ENCODE measurements at places on chromosomes 2 and 18.

GRCh38 chr18:56891870-56892269, 240.7 kb downstream of the WDR7 start:
- no peak for DNase-seq

DNA sequence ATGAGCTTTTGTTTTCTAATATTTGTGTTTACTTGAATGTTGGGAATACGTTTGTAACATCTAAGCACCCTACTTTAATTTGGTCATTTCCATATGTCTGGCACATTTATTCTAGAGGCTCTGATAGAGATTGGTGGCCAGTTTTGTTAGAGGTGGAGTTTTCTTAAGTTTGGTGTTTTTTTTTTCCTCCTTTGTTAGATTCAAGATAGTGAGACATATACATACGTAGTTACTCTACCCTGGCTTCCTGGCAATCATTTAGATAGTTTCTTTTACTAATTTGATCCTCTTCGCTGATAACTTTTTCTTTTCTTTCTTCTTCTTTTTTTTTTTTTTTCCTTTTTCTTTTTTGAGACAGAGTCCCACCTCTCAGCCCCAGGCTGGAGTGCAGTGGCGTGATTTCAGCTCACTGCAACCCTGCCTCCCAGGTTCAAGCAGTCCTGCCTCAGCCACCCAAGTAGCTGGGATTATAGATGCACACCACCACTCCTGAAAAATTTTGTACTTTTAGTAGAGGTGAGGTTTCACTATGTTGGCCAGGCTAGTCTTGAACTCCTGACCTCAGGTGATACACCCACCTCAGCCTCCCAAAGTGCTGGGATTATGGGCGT, 26.6 kb downstream of the SMCHD1 start:
- no peak for DNase-seq

GRCh38 chr2:240290432-240291336, 144.8 kb upstream of the GPC1 start:
- no peak for DNase-seq

- DNase-seq = no peak
These were observed 7.4 kb upstream of the VRK2 start for GRCh38 chr2:58039170-58039611.

GRCh38 chr2:181649436-181649979, 7.4 kb downstream of the CERKL start:
- no peak for DNase-seq

- DNase-seq = no peak
These were observed 1.6 kb upstream of the COPS9 start for GRCh38 chr2:240137596-240138253.

GRCh38 chr2:86073225-86073624, 32.5 kb downstream of the POLR1A start:
- DNase-seq = no peak

- DNase-seq = no peak
These were observed 233.7 kb downstream of the TWIST2 start for GRCh38 chr2:239081622-239082021.

DNA sequence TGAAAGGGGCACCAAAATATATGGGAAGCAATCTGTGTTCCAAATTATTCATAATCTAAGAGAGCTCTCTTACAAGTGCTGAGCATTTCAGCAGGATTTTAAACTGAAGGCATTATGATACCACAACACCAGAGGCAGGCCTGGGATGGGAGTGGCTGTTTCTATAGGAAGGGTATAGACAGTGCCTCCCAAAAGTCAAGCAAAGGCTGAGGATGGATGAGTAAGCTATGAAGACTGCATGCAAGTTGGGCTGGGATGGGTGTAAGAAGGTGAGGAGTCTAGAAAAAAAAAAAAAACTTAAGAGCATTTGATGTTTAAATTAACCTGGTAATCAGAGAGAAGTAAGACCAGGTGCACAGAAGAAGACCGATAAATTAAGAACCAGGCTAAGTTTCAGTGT, 132.5 kb downstream of the OSR1 start:
- DNase-seq = no peak

DNA sequence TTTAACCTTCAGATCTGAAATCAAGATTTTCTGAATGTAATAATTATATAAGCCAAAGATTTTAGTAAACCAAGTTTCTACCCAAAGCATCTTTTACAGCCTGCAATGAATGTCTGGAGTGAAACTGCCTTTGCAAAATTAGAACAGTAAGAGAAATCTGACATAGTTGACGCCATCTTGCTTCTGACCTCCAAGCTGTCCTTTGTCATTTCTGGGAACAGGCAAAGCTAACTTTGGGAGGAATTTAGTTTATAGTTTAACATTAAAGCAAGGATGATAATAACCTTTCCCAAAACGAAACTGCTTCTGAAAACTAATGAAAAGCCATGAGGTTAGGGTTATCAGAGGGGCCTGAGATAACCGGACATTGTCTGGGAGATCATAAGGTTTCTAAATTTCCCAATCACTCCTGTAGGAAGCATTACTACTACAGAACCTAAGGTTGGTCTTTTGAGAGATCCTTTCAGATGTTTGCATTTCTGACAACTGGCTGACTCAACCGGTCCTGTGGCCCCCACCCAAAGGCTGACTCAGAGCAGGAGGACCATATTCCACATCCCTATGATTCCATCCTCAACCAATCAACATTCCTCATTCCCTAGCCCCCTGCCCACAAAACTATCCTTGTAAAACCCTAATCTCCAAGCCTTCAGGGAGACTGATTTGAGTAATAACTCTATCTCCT, 124.5 kb downstream of the TMEM131 start:
- DNase-seq = no peak

DNA sequence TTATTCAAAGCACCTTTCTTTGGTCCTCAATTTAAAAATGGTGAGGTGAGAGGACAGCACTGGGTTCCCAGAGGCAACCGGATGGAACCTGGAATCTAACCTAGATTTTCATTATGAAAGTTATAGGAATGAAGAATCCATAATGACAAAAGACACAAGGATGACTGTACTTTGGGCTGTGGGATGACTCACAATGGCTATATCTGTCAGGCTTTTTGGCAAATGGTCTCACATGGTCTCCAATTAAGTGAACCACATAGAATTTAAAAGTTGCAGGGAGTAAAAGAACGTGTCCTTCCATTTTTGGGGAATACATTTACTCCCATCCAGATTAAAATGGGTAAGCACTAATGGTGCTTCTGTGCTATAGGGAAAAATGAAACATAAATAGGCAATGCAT, 31.8 kb upstream of the LYPD1 start:
- no peak for DNase-seq

DNA sequence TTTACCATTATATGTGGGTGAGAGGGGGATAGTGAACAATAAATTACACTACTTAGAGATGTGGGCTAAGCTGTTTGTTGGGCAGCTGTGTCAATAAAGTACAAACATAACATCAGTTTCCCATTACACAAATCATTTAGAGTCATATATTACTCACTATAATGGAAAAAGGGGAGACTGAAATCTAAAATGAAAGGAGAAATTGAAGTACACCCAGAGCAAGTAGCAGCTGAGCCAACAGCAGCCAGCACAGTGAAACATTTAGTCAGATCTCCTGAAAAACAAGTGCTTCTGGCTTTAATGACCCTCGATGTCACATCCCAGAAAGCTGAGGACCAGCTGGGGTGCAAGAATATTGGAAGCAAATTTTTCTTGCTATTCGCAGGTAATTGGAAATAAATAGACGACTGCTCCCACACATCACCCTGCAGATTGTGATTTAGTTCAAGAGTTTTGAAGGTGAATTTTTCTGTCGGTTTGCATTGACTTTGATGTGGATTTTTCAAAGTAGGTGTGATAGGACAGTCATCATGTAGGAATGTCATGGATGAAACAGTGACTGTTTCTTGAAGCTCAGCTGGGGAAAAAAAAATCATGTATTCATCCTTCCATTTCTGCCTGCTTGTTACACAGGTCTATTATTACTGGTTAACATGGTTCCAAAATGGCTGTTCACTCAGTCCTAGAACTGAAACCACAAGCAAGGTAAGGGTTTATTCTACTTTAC, 1607.3 kb upstream of the CELF4 start:
- DNase-seq = peak; percentile 56

DNA sequence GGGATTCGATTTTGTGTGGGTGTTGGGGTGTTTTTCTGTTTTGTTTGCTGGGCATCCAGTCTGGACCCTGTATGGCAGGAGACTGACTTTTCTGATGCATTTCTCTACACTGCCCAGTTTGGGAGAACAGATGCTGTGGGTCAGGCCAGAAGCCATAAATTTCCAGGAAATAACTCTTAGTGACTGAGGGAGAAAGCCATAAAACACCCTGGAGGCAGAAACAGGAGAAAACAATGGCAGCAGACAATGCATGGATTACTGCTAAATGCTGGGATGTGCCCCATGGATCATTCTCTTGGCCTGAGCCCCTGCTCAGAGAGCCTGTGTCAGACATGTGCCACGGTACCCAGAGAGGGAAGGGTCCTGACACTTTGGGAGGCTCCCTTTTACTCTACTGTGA, 133.6 kb upstream of the CAPN13 start:
- DNase-seq = no peak

- no peak for DNase-seq
These were observed 61.8 kb downstream of the CXCR4 start for GRCh38 chr2:136055929-136056688.
